ENCODE measurements at places on chromosomes 11 and 22. TPM values are rescaled to one million over a fixed set of nuclear protein-coding genes. Genes with fewer than 3 reads are reported as not detected.

DNA sequence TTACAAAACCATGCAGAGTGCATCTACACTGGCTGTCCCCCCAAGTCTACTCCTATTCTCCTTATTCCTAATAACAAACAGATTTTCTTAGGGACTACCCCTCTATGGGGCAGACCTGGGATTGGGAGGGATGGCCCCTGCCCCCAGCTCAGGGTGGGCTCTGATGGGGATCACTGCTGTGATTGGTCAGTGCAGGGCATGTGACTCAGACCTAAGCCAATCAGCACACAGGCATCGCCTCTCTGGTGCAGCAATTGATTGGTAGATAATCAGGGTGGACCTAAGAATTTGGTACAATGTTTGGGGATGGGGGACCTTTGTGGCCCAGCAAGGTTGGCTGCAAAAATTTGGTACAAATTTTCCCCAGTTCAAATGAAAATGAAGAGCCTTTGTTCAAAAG, 57.2 kb upstream of the SHANK2 start:
- DNase-seq, result no peak

The DCHS1 gene
- polyA plus RNA-seq, result 33.1 TPM

GRCh38 chr11:58070585-58070984, 39.8 kb downstream of the OR6Q1 start:
- no peak for DNase-seq

DNA sequence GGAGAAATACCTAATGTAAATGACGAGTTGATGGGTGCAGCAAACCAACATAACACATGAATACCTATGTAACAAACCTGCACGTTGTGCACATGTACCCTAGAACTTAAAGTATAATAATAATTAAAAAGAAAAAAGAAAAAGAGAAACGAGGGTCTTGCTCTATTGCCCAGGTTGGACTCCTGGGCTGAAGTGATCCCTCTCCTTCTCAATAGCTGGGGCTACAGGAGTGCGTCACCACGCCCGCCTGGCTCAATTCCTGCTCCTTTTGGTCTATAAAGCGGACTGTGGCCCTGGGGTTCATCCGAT, 521 bp upstream of the PTS start:
- no peak for DNase-seq

The KRTAP5-7 gene
- not detected for polyA plus RNA-seq

- no peak for DNase-seq
These were observed 16.7 kb downstream of the RNH1 start for GRCh38 chr11:490186-490929.

DNA sequence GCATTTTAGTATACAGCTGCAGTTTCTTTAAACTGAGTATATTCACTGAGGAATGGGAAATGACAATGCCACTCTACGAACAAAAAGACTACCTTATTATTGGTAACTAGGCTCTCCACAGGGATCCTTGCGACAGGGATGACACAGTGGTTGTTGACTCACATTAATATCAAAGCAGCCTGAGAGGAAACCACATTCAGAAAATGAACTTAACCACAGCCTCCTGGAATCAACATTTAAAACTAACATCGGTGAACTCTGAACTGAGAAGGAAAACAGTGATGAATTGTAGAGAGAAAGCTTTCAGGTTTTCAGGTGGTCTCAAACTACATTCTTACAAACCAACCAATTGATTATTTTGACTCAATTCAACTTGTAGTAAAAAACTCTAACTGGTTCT, 90.3 kb upstream of the MTMR2 start:
- DNase-seq, result no peak

DNA sequence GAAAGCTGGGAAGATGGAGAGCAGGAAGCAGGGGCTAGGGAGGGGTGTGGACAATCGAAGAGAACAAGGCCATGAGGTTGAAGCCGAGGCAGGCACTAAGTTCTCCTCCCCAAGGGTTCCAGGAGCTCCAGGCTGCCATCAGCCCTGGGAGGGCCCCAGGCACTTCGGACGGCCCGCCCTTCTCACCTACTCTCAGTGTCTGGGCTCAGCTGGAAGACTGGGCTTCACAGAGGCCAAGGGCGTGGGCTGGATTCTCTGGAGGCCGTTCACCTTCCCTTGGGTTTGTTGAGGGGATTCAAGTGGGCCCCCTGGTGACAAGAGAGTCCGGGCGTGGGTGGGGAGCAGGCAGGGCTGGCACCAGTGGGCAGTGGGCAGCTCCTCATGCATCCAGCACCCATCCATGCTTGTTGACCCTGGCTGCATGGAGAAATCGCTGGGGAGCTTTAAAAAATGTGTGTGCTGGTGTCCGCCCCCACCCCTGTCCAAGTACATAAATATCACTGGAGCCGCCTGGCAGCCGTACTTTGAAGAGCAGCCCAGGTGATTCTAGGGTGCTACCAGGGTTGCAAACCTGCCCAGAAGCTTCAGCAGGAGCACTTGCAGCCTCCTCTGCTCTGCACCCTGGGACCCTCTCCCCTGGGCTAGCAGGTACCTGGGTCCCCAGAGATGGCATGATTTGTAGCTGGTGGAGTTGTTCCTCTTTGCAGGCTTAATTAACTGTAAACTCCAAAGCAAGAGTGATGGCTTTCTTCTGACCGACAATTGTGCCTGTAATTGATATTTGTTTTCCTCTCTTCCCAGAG, 74.3 kb downstream of the RTL6 start:
- no peak for DNase-seq

The TLCD5 gene
- 12.2 TPM for polyA plus RNA-seq

- no peak for DNase-seq
These were observed 107.5 kb downstream of the USP35 start for GRCh38 chr11:78295991-78296930.

- DNase-seq, result no peak
These were observed 9.6 kb upstream of the EMID1 start for GRCh38 chr22:29195964-29196666.
